ENCODE measurements at places on chromosomes 6 and 20. TPM values are rescaled to one million over a fixed set of nuclear protein-coding genes. Genes with fewer than 3 reads are reported as not detected.

Gene SNTA1
- 3.9 TPM for total RNA-seq

GRCh38 chr6:101760843-101761621 is 367.5 kb downstream of the GRIK2 start:
- no peak overlapping the region for H3K4me3 ChIP-seq
- no peak for DNase-seq
- no peak overlapping the region for H3K27ac ChIP-seq

- H3K27me3 ChIP-seq, result no peaks in the 10 kb centered on the region
- no peak overlapping the region for H3K27ac ChIP-seq
- DNase-seq, result peak; percentile 88
- no peak overlapping the region for H3K4me3 ChIP-seq
- H3K4me1 ChIP-seq, result peaks cover 35% of the 10 kb centered on the region
- H3K36me3 ChIP-seq, result no peaks in the 10 kb centered on the region
These were observed 214.9 kb downstream of the LY86 start for GRCh38 chr6:6803180-6803977.

Gene PAK5
- not detected for total RNA-seq

GRCh38 chr6:141437011-141437410 is 695.7 kb upstream of the GJE1 start:
- H3K4me3 ChIP-seq, result no peak overlapping the region
- DNase-seq, result no peak
- H3K27ac ChIP-seq, result no peak overlapping the region
- no peaks in the 10 kb centered on the region for H3K4me1 ChIP-seq

Gene TSHZ2
- total RNA-seq, result 19.2 TPM

- H3K36me3 ChIP-seq, result no peaks in the 10 kb centered on the region
- no peaks in the 10 kb centered on the region for H3K4me1 ChIP-seq
These were observed 159.1 kb downstream of the PKHD1 start for GRCh38 chr6:51928320-51928719.

Measured in spleen (tissue), 13 donors.